Mucosa of descending colon (tissue), 3 donors: ENCODE measurements at places on chromosomes 12 and 14. TPM values are rescaled to one million over a fixed set of nuclear protein-coding genes. Genes with fewer than 3 reads are reported as not detected.

- DNase-seq, result no peak
These were observed 1387.4 kb downstream of the FSCB start for GRCh38 chr14:43119672-43120071.

- DNase-seq, result no peak
These were observed 687.1 kb upstream of the FBXO33 start for GRCh38 chr14:40119321-40119720.

DNA sequence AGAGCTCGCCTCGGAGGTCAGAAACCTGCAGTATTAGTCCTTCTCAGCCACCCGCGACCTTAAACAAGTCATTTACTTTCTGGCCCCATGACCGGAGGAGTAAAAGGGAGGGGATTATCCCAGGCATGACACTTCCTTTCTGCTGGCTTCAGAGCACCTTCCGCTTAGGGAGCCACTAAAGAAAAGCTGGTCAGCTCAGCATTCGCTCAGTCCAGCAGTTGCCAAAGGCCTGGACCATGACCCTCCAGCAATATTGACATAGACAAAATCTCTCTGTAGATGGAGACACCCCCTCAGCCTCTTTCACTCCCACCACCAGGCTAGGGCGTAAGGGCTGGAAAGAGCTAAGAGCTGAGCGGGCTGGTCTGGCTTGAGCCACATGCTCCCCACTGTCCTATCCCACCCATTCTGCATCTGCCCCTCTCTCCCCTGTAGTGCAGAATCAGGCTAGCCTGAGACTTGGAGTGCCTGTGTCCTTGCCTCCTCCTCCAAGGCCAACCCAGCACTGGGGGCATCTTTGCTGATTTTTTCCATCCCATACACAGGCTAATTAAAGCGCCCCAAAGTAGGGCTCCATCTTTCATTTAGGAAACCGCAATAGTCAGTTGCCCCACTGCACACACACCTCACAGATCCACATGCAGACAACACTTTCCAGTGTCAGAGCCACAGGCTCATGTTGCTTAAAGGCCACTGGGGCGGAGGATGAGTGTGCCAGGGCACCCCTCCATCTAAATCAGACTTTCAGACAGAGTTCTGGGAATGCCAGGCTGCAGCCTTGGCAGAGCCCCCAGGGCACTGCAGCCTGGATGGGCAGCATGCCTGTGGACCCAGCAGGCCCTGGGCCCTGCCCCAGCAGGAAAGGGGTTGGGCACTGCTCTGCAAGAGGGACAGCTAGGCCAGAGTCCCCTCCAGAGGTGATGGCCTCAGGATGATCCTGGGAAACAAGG is 4.0 kb upstream of the CPNE6 start:
- DNase-seq, result no peak

GRCh38 chr14:104386151-104386841 is 193.3 kb upstream of the C14orf180 start:
- no peak for DNase-seq

- no peak for DNase-seq
These were observed 107.9 kb downstream of the SCARB1 start for GRCh38 chr12:124755801-124756148.

- no peak for DNase-seq
These were observed 65.4 kb upstream of the TBPL2 start for GRCh38 chr14:55505846-55506245.

DNA sequence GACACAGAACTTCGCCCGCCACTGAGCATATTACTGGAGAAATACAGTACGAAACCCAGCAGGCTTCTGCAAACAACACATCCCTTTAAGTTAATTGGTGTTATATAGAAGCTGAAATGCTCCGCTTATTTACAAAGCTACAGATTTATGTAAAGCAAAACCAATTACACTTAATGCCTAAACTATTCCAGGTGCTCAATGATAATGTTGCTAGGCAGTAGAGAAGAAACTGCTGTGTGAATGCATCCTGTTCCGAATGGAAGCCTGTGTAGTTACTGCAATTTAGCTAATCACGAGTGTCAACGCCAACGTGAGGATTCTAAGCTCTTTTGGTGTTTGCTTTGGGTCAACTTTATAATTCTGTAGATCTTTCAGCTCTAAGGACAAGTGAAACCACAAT is 89.8 kb downstream of the SLC15A5 start:
- DNase-seq, result no peak

DNA sequence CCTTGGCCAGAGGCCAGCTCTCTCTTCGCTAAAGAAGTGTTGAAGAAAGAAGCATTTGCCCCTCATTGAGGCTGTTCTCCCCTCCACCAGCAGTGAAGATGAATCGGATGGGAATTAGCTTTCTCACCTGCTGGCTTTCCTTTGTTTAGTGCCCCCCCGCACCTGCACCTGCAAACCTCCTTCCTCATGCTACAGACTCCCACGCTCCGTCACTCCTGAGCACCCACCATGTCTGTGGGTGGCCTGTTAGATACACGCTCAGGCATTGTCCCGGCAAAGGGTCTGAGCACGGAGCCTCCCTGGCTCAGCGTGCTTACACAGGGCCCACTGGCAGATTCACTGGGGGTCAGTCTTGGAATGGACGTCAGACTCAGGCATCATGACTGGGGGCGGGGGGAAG is 121.6 kb downstream of the GLT1D1 start:
- DNase-seq, result no peak

DNA sequence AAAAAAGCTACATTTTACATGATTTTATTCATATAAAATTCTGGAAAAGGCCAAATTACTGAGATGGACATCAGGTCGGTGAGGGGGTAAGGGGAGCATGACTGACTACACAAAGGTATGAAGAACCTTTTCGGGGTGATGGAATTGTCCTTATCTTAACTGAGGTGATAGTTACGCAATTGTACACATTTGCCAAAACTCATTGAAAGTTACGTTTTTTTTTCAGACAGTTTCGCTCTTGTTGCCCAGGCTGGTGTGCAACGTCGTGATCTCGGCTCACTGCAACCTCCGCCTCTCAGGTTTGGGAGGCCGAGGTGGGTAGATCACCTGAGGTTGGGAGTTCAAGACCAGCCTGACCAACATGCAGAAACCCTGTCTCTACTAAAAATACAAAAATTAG is 29.4 kb upstream of the PLEKHG3 start:
- DNase-seq, result no peak

DNA sequence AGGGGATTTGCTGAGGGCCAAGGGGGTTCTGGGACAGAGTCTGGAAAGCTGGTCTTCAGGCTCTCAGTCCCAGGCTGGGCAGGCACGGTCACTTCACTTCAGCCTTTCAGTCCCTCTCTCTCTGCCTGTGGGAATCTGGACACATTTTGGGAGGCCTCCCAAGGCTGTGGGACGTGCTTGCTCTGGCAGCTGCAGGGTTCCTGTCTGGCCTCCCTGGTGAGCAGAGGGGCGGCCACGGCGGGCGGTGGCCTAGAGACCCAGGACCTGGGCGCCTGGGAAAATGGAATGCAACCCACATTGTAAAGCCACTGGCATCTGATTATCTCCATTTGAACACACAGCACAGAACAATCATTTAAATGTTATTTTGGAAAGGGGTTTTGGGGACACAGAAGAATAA is 10.1 kb upstream of the ALDH2 start:
- DNase-seq, result peak; percentile 14

DNA sequence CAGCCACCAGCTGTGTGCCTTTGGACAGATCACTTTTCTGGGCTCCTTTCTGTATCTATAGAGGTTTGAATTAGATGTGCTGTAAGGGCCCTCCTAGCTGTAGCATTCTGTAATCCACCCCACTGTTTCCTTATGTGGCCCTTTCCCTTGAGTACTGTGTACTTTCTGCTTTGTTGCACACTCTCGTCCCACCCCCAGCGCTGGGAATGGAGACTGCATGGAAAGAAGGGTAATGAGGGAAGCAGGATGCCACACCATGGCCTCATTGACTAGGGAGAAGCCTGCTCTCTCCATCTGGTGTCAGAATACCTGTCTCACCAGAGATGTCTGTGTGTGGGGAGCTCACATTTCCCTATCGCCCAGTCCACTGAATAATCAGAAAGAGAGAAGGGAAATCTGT is 13.6 kb upstream of the GALNT16 start:
- DNase-seq, result no peak

DNA sequence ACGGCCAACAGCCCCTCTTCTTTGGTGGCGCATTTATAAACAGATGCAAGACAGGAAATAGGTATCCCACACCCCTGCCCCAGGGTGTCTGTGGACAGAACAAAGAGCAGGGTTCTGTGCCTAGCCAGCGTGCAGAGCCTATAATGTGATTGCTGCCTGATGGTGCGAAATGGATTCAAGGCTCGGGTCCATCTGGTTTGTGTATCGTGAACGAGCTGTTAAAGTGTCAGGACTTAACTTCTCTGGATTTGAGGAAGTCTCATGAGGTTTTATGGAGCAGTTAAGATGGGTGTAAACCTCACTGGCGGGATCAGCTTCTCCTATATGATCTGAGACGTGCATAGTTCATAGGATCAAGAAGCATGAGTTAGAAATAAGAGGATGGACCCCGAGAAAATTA is 388.7 kb upstream of the TBX3 start:
- DNase-seq, result no peak

- no peak for DNase-seq
These were observed 262.1 kb downstream of the BCL11B start for GRCh38 chr14:99009871-99010270.

- DNase-seq, result no peak
These were observed 57.5 kb downstream of the DENND5B start for GRCh38 chr12:31533470-31533869.

GRCh38 chr14:29803045-29803444 is 124.6 kb downstream of the PRKD1 start:
- no peak for DNase-seq

DNA sequence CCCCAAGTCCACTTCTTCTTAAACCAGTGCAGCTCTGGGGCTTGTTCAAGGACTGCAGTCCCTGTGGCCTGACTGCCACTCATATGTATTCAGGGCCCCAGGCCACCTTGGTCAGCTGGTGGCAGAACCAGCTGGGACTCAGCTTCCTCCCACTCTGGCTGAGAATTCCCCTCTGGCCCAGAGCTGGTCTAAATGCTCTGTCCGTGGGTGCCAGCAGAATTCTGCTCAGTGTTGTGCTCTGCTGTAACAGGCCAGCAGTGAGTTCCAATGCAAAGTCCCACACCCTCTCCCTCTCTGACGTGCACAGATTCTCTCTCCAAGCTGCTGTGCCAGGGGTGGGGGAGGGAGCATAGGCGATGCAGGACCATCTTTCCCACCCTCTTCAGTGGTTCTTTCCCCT is 210.4 kb upstream of the RGS6 start:
- no peak for DNase-seq

- DNase-seq, result peak; percentile 57
These were observed 123.3 kb downstream of the SSPN start for GRCh38 chr12:26318661-26319068.

GRCh38 chr12:46268583-46269428 is at the start of gene SLC38A1:
TSS of gene SLC38A1 (minus strand) at chr12:46269043. CDS start at chr12:46239800, 29,243 bp downstream.
- peak; percentile 87 for DNase-seq

GRCh38 chr14:80638620-80639515 is 302.7 kb downstream of the CEP128 start:
- DNase-seq, result no peak

MYF5 gene
- total RNA-seq, result not detected

HOXC12 gene
- not detected for total RNA-seq

CACNA1C gene
- total RNA-seq, result 89.4 TPM

SERPINA9 gene
- total RNA-seq, result not detected

C12orf50 gene
- not detected for total RNA-seq

KLRC4 gene
- 1.7 TPM for total RNA-seq

GPR68 gene
- total RNA-seq, result 1.4 TPM

SLC6A12 gene
- not detected for total RNA-seq

GSC gene
- total RNA-seq, result not detected

PLEK2 gene
- 41.7 TPM for total RNA-seq

LALBA gene
- total RNA-seq, result not detected
